ENCODE measurements at places on chromosomes 2 and 18.

- DNase-seq = no peak
Measured at GRCh38 chr18:77063260-77063659, 69.3 kb downstream of the MBP start.

- no peak for DNase-seq
Measured at GRCh38 chr2:230129343-230129742, 60.6 kb upstream of the SLC16A14 start.

- no peak for DNase-seq
Measured at GRCh38 chr2:56801214-56801613, 617.4 kb downstream of the CCDC85A start.

GRCh38 chr2:235043762-235044500, 92.1 kb downstream of the SH3BP4 start:
- no peak for DNase-seq

Measured in SW 1271 (cell line).